ENCODE measurements at places on chromosomes 1 and 21.

- DNase-seq = no peak
These were observed 123.4 kb downstream of the ETS2 start for GRCh38 chr21:38929142-38929541.

DNA sequence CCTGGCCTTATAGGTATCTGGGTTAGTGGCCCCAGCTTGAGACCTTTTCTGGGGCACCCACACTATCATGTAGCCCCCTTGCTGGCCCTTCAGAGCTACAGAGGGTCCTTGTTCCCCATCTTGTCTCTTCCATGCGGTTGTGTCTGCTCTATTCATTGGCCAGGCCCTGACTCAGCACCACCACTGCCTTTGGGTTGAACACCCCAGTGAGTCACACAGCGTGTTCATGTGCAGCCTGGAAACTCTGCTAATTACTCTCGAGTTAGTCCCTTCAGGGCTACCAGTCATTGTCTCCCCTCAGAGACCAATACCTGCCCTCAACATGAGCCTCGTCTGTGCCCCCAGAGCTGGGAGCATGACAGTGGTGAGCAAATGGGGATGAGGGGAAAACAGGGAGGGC, 28.2 kb upstream of the IKBKE start:
- no peak for DNase-seq

DNA sequence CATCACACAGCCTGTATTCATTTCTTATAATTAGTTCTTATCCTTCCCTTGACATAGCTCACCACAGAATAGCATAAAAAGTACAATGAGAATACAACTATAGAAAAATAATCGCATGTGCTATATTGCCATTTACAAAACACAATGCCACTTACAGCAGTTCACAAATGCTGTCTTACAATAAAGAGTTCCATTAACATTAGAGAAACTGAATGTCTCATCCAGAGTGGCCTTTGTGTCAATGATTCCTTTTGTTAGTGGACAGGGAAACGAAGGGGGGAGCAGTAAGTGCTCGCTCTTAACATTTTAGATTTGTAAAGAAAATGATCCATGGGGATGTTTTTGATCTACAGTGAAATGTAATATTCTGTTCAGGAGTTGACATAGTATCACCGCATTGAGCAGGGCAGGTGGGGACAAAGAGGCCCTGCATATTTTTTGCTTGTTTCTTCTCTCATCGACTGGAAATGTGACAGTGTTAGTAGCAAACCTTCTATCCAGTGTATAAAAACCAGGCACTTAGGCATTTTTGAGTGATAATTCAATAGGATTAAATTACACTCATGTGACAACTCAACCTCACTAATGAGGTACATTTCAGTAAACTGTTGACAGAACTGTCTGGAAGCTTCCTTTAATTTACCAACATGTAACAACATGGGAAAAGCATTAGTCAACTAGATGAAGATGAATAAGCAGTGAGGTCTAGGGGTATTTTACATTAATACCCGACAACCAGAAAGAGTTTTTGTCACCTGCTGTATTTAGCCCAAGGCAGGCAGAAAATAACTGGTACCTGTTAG, 35.6 kb upstream of the RRP15 start:
- DNase-seq = no peak

DNA sequence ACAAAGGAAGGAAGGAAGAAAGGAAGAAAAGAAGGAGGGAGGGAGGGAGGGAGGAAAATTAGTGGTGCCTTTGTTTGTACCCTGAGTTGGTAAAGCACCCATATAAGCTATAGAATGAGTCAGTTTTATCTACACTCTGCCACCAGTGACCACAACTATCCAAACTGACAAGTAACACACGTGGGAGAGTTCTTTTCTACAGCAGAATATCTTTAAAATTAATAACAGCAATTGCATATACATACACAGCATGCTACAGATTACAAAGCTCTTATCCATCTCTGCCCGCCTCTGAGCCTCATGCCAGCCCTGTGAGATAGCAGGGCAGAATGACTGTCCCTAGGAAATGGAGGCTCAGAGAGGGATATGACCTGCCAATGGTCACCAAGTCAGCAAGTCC, 20.3 kb downstream of the CDCP2 start:
- DNase-seq = no peak

GRCh38 chr1:244082969-244083368, 31.9 kb downstream of the ZBTB18 start:
- no peak for DNase-seq

GRCh38 chr1:223707256-223708000, 4.9 kb upstream of the CAPN2 start:
- no peak for DNase-seq

DNA sequence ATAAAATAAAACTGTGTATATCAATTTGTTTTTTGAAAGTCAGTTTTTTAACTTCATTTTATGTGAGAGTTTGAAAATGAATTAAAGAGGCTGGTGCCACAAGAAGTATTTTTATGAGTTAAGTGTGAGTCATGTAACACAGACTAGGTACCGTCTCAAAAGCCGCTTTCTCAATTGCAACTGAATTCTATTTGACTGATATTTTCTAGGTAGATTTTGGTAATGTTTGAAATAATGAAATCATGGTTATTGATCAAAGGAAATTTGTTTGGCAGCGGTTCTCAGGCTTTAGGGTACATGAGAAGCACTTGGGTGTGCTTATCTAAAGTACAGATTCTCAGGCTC, 4.6 kb downstream of the SNX27 start:
- no peak for DNase-seq

- DNase-seq = no peak
These were observed 36.1 kb downstream of the VN1R5 start for GRCh38 chr1:247291833-247292561.

- no peak for DNase-seq
These were observed 213.0 kb downstream of the COL24A1 start for GRCh38 chr1:85943526-85943925.

- no peak for DNase-seq
These were observed 54.7 kb upstream of the SSBP3 start for GRCh38 chr1:54460861-54461387.

DNA sequence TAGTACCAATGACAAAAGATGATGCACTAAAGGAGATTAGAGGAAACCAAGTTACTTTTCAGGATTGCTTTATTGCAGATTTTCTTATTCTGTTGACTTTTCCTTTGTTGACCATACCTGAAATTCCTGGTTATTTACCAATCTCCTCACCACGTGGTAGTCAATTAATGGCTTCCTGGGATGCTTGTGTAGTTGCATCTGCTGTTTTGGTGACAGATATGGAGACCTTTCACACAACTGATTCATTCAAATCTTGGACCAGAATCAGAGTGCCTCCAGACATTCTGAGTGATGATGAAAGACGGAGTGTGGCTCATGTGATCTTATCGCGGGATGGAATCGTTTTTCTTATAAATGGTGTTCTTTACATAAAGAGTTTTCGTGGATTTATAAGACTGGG, 91.3 kb downstream of the CATSPERE start:
- no peak for DNase-seq

Data from GM18507 (cell line).